A549 treated with ZK216348 at 1 μM for 4 hours (cell line): ENCODE measurements at places on chromosomes 2 and 18. TPM values are rescaled to one million over a fixed set of nuclear protein-coding genes. Genes with fewer than 3 reads are reported as not detected.

LHCGR gene
- not detected in 5 replicates for total RNA-seq

SLC66A3 gene
- total RNA-seq = 25.9 to 39.9 TPM (median 37.8 TPM) in 5 replicates

CCDC74A gene
- 12.9 to 16.0 TPM (median 14.6 TPM) in 5 replicates for total RNA-seq

APOB gene
- total RNA-seq = not detected in 5 replicates

TMEFF2 gene
- 0.33 to 0.85 TPM (median 0.38 TPM) in 5 replicates for total RNA-seq

CERKL gene
- total RNA-seq = 0.21 to 0.91 TPM (median 0.24 TPM) in 5 replicates

MROH2A gene
- total RNA-seq = 0.18 to 0.22 TPM in 2 of 5 replicates, not detected in the others

SPP2 gene
- total RNA-seq = not detected in 5 replicates

SCN1A gene
- total RNA-seq = not detected in 5 replicates

CYP27A1 gene
- total RNA-seq = 0.17 to 0.20 TPM (median 0.17 TPM) in 3 of 5 replicates, not detected in the others

HNMT gene
- 0.36 to 2.4 TPM (median 1.3 TPM) in 5 replicates for total RNA-seq
